T47D (cell line): ENCODE measurements at places on chromosomes 4 and X.

DNA sequence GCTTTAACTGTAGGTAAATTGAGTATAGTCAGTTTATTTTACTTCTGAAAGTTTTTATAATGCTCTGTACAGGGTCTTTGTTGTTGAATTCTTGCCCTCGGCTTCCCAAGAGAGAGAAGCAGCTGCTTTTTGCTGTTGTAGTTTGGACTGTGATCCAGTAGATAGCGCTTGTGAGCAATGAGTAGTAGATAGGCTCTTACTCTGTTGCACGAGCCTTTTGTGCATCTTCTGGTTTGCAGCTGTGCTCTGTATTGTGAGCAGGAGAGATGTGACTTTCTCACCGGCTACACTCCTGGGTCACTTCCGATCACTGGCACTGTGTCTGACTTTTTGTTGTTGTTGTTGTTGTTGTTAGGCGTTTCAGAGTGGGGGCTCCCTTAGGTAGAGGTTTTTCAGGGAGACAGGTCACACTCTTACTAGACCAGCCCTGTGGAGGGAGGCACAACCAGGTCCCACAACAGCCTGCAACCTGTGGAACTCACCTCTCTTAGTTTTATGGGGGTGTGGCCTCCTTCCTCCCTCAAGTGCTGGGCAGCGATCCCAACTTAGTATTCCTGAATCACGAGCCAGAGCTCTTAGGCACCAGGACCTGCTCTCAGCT lies 822.1 kb upstream of the GALNTL6 start:
- peak; percentile 3 for DNase-seq

DNA sequence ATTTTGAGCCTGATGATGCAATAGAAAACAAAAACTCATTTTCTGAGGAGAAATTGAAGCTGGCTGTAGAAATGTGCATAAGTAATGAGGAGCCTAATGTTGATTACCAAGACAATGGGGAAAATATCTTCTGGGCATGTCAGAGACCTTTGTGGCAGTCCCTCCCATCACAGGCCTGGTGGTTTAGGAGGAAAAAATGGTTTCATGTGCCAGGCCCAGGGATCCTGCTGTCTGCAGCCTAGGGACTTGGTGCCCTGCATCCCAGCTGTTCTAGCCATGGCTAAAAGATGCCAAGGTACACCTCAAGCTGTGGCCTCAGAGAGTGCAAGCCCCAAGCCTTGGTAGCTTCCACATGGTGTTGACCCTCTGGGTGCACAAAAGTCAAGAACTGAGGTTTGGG lies 128.7 kb upstream of the ARHGEF9 start:
- no peak for DNase-seq

- no peak for DNase-seq
Observed at GRCh38 chrX:148035380-148035779, 54.2 kb downstream of the FMR1NB start.

DNA sequence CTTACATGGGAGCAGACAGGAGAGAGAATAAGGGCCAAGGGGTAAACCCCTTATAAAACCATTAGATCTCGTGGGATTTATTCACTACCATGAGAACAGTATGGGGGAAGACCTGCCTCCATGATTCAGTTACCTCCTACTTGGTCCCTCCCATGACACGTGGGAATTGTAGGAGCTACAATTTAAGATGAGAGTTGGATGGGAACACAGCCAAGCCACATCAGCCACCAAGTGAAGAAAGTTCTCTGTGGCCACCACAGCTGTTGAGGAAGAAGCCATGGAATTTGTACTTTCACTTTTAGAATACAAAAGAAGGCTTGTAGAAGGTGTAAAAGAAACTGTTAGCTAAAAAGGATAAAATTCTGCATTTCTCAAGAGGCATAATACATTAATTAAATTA lies 67.0 kb upstream of the CXorf51A start:
- DNase-seq: no peak

- no peak for DNase-seq
Observed at GRCh38 chr4:137541181-137541580, 8.9 kb upstream of the PCDH18 start.
